ENCODE measurements at places on chromosomes 4 and X.

GRCh38 chr4:17494258-17495190, 17.4 kb downstream of the QDPR start:
- DNase-seq, result no peak
- peaks cover 18% of the 10 kb centered on the region for H3K36me3 ChIP-seq
- peaks cover 9% of the 10 kb centered on the region for H3K4me1 ChIP-seq
- no peak overlapping the region for H3K27ac ChIP-seq

- H3K4me3 ChIP-seq, result no peak overlapping the region
- no peaks in the 10 kb centered on the region for H3K36me3 ChIP-seq
- no peak for DNase-seq
- H3K27ac ChIP-seq, result no peak overlapping the region
- no peaks in the 10 kb centered on the region for H3K4me1 ChIP-seq
These were observed 290.5 kb upstream of the EPHA5 start for GRCh38 chr4:65960751-65961150.

GRCh38 chr4:47713129-47713834, 124.6 kb downstream of the CORIN start:
- no peak overlapping the region for H3K4me3 ChIP-seq
- peaks cover 33% of the 10 kb centered on the region for H3K27me3 ChIP-seq
- H3K27ac ChIP-seq, result no peak overlapping the region
- no peak for DNase-seq
- H3K36me3 ChIP-seq, result no peaks in the 10 kb centered on the region

GRCh38 chr4:177367336-177367735, 57.7 kb downstream of the NEIL3 start:
- H3K4me3 ChIP-seq, result no peak overlapping the region
- peaks cover 20% of the 10 kb centered on the region for H3K4me1 ChIP-seq
- H3K36me3 ChIP-seq, result peaks cover 41% of the 10 kb centered on the region
- DNase-seq, result peak; percentile 56
- H3K27me3 ChIP-seq, result no peaks in the 10 kb centered on the region
- H3K27ac ChIP-seq, result no peak overlapping the region

DNA sequence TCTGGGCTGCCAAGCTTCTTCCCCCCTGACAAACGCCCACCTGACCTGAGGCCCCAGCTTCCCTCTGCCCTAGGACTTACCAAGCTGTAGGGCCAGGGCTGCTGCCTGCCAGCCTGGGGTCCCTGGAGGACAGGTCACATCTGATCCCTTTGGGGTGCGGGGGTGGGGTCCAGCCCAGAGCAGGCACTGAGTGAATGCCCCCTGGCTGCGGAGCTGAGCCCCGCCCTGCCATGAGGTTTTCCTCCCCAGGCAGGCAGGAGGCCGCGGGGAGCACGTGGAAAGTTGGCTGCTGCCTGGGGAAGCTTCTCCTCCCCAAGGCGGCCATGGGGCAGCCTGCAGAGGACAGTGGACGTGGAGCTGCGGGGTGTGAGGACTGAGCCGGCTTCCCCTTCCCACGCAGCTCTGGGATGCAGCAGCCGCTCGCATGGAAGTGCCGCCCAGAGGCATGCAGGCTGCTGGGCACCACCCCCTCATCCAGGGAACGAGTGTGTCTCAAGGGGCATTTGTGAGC, 37.0 kb downstream of the HTRA3 start:
- no peaks in the 10 kb centered on the region for H3K27me3 ChIP-seq
- H3K4me1 ChIP-seq, result no peaks in the 10 kb centered on the region
- no peak for DNase-seq
- H3K27ac ChIP-seq, result no peak overlapping the region
- H3K4me3 ChIP-seq, result no peak overlapping the region

Data from activated CD8-positive, alpha-beta T cell treated with anti-CD3 and anti-CD28 coated beads, Interleukin-2, amount 10 ng/mL, durations not matched to agents 7 days and 5 days (primary cell).